ENCODE measurements at places on chromosomes 12 and 14.

- DNase-seq, result no peak
These were observed 439.5 kb downstream of the CCER1 start for GRCh38 chr12:90515199-90516175.

GRCh38 chr12:5294274-5295070 is 137.4 kb upstream of the NTF3 start:
- DNase-seq, result no peak

DNA sequence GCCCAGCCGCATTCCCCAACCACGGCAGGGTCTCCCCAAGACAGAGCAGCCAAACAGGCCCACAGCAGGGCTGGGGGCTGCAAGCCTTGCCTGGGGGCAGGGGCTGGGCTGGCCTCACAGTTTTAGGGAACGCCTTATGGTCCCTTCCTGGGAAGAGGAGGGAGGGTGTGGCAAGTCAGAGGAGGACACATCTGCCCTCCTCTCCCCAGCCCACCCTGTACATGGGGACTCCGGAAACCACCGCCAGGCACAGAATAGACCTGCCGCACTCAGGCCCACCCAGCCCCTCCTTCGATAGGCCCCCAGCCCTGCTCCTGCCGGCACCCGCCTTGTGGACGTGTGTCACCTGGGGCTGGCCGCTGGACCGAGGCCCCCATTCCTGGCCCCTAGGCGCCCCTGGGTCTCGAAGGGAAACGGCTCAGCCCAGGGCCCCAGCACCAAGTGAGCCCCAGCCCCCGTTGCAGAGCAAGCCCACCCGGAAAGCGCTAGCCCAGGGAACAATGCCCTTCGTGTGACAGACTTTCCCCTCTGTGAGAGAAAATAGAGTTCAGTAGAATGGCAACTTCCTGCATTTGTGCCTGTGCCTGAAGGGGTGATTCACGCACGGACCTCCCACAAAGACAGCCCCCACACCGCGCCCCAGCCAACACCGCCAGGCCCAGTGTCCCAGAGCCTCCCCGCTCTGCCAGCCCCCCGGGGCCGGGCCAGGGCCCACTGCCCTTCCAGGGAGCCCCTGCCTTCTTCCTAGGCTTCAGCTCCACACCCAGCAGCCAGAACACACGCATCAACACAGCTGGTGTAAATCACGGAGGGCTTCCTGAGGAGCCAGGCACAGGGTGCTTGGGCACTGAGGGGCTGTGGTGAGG is 12.0 kb upstream of the NUDT14 start:
- DNase-seq, result no peak

DNA sequence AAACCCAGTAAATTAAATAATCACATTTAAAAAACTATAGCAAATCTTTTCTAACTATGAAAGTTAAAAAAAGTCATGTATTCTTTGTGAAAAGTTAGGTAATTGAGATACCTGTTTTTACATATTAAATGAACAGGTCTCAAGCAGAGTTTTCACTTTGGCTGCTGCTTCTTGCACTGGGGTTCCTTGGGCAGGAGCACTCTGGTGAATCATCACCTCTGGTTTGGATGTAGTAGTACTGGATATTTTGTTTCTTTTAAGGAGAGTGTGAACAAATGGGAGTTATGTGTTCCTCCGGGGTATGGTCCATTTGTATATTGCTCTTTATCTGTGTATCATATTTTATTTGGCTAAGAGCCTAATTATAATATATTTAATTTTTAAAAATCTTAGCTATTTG is 82.7 kb downstream of the FUT8 start:
- no peak for DNase-seq

DNA sequence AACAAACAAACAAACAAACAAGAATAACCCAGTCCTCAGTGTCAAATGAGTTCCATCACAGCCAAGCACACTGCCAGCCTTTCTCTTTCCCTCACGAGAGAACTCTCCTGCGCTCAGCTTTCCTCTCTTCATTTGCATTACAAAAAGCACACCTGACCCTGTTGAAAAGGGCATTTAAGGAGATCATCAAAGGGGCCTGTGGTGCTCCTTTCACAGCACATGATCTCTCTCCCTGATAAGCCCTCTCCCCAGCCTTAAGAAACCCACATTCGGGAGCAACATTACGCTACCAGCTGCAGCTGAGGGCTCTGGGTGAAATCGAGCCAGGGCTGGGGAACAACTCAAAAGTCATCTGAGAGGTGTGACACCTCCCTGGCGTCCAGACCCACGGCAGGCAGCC is 165.6 kb upstream of the TMCC3 start:
- DNase-seq, result no peak
